ENCODE measurements at places on chromosomes 3 and 15.
A peak's percentile ranks its signal among the peaks of the same experiment; 100 is the strongest.

- DNase-seq = no peak
Measured at GRCh38 chr15:94723801-94724200, 492.4 kb downstream of the MCTP2 start.

GRCh38 chr3:5140230-5140621 lies 18.1 kb downstream of the ARL8B start:
- DNase-seq = no peak

- DNase-seq = no peak
Measured at GRCh38 chr3:141094790-141095545, 43.8 kb downstream of the SPSB4 start.

DNA sequence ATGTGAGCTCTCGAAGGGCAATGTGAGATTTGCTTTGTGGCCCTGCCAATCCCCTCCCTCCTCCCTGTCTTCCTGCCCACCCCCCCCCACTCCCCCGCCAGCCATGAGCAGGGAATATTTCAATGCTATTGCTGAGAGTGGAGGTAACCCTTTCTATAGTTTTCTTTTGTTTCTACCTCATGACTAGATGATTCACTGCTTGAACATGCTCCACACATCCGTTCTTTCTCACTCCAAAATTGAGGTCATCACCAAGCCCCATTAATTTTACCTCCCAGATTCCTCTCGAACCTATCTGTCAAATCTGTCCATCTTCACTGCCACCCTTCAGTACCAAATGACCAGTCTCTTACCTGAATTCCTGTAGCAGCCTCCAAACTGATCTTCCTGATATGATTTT lies 12.2 kb downstream of the ZNF774 start:
- no peak for DNase-seq

- peak; percentile 55 for DNase-seq
Measured at GRCh38 chr3:30768703-30769550, 125.5 kb downstream of the GADL1 start.

- DNase-seq = no peak
Measured at GRCh38 chr15:65551183-65551582, 20.9 kb downstream of the HACD3 start.

DNA sequence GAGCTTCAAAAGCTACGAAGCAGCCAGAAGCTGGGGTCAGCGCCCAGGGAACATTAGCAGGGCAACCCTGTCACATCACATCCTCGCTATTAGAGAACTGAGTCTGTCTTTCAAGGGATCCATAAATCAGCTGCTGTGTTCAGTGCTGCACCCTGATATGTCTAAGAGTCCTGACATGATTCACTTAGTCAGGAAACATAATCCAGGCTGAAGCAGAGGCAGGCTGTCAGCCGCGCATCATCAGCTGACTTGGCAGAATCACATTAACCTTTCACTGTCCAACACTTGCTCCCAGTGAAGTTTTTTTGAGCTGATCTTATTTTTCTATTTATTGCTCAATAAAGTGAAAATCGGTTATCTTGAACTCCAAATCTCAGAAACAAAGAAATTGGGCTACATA lies 23.5 kb downstream of the MYH15 start:
- no peak for DNase-seq

- no peak for DNase-seq
Measured at GRCh38 chr3:18113417-18113816, 311.7 kb downstream of the SATB1 start.

DNA sequence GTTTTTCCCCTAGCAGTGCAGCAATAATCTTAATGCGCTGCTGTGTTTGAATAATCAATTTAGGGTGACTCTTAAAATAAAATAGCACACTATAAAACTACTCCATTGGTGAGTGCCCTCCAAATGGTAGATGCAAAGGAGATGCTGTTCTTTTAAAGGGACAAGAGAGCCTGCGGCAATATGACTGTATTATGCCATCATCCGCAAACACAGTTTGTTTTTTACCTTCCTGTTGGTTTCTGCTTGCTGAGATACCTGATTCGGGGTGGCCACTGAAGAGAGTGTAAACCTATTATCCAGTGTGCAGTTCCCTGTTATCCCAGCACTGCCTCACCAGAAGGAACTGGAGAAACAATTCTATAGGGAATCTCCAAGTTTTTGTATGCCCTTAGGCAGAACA lies 523.1 kb upstream of the TGFBR2 start:
- no peak for DNase-seq

DNA sequence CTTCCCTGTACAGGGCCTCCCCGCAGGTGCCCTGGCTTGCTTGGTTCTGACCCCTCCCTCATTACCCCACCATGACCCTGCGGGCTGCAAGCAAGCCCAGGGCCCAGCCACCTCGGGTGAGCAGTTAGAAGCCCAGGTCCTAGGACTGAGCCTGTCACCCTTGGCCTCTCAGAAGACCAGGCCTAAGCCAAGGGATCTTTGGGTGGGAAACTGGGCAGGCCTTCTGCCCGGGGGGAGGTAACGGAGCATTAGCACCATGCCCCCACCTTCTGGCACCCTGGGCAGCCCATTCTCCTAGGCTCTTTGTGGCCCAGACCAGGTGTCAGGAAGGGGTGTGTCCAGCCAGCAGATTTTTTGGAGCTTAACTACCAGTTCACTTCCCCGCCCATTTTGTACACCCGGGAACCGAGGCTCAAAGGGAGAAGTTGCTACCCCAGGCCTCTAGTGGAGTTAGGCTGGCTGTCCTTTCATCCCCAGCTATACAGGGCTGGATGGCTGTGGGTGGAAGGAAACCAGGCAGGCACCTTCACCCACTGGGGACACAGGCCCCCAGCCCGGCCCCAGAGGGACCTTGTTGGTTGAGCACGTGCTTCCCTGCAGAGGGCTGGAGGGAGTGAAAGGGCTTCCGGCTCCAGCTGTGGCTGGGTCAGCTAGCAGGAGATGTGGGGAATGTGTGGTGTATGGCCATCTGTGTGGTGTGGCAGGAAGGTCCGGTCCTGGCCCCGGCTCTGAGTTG lies 1.4 kb downstream of the CSK start:
- no peak for DNase-seq
